Naive thymus-derived CD4-positive, alpha-beta T cell (primary cell): ENCODE measurements at places on chromosomes 1 and 21. TPM values are rescaled to one million over a fixed set of nuclear protein-coding genes. Genes with fewer than 3 reads are reported as not detected.
A peak's percentile ranks its signal among the peaks of the same experiment; 100 is the strongest.

DNA sequence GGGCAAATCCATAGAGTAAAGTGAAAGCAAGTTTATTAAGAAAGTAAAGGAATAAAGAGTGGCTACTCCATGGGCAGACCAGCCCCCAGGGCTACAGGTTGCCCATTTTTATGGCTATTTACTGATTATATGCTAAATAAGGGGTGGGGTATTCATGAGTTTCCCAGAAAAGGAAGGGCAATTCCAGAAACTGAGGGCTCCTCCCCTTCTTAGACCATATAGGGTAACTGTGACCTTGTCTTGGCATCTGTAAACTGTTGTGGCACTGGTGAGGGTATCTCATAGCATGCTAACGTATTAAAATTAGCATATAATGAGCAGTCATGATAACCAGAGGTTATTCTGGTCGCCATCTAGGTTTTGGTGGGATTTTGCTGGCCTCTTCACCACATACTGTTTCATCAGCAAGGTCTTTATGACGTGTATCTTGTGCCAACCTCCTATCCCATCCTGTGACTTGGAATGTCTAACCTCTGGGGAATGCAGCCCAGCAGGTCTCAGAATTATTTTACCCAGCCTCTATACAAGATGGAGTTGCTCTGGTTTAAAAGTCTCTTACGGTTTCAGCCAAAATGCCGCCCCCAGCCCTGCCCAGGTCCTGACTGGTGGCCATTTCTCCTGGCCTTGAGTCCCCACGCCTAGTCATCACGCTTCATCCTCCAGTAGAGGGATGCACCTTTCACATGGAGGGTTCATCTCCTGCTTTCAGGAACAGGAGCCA, 982 bp upstream of the TRIM17 start:
- H3K27ac ChIP-seq, result no peak overlapping the region
- H3K36me3 ChIP-seq, result no peaks in the 10 kb centered on the region
- H3K4me1 ChIP-seq, result peaks cover 5% of the 10 kb centered on the region
- no peak overlapping the region for H3K4me3 ChIP-seq
- DNase-seq, result no peak

GRCh38 chr1:200627575-200628222, 7.1 kb upstream of the KIF14 start:
- H3K4me3 ChIP-seq, result no peak overlapping the region
- no peak for DNase-seq
- H3K4me1 ChIP-seq, result no peaks in the 10 kb centered on the region
- no peak overlapping the region for H3K27ac ChIP-seq

Gene PDE9A
- polyA plus RNA-seq, result 5.9 TPM

Gene CD53
- polyA plus RNA-seq, result 675 TPM

GRCh38 chr1:41641475-41641814, 157.0 kb upstream of the EDN2 start:
- no peaks in the 10 kb centered on the region for H3K27me3 ChIP-seq
- H3K4me1 ChIP-seq, result peaks cover 10% of the 10 kb centered on the region
- H3K27ac ChIP-seq, result no peak overlapping the region
- H3K4me3 ChIP-seq, result no peak overlapping the region
- DNase-seq, result no peak
- no peaks in the 10 kb centered on the region for H3K36me3 ChIP-seq

DNA sequence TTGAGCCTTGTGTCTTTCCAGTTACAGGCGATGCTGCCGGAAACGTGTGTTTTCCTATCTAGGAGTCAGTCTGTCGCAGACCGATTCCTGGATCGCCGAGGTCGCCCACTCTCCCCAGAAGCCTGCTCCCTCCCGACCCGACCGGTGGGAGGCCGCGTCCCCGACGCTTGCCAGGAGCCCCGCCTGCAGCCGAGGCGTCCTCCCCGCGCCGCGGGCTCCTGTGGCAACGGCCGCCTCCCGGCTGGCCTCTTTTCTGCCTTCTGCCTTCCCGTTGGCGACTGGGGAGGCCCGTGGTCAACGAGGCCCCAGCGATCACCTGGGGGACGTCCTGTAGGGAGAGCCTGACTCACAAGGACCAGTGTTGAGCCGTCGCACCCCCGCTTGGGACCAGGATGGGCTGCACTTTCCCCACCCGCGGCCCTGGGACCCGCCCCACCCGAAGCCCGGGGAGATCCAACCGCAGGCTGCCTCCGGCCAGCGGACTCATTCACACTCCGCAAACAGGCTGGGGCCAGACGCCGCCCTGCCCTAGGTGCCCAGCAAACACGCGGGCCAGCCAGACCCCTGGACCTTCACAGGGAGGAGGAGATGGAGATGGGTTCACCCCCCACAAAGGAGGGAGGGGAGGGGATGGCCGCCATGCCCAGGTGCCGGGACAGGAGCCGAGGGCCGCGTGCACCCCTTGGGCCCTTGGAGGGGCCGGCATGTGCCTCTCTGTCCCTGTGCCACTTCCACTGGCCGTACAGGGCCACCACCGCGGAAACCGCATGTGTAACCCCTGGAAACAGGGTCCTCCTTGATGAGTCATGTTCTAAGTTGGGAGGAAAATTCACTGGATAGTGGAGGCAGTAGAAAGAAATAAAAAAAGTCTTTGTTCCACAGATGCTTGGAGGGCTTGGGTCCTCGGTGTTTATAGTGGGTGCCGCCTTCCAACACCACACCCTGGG, 7.2 kb upstream of the COL6A1 start:
- peak overlapping the region; percentile 78 for H3K4me3 ChIP-seq
- H3K27ac ChIP-seq, result peak overlapping the region; percentile 50
- H3K36me3 ChIP-seq, result no peaks in the 10 kb centered on the region

Gene SARS1
- 179 TPM for polyA plus RNA-seq

DNA sequence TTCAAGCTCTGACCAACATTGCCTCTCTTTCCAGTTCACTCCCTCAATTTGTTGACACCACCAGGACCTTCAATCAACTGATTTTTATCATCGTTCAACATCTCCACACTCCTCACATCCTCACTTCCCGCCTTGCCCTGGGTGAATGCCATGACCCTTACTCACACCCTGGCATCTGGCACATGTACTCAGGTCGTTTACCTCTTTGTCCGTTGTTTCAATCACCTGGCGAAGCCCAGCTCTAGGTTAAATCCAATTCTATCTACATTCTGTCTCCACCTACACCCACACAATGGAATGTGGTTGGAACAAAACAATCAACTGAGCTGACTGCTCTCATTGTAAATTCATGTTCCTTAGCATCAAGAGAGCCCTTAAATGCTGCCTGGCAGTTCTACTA, 24.2 kb upstream of the TBX15 start:
- H3K27me3 ChIP-seq, result no peaks in the 10 kb centered on the region
- no peak overlapping the region for H3K27ac ChIP-seq
- no peaks in the 10 kb centered on the region for H3K4me1 ChIP-seq
- no peak overlapping the region for H3K4me3 ChIP-seq
- no peaks in the 10 kb centered on the region for H3K36me3 ChIP-seq

- DNase-seq, result no peak
- peaks cover 23% of the 10 kb centered on the region for H3K36me3 ChIP-seq
- H3K27ac ChIP-seq, result no peak overlapping the region
- H3K4me3 ChIP-seq, result no peak overlapping the region
- H3K27me3 ChIP-seq, result no peaks in the 10 kb centered on the region
- no peaks in the 10 kb centered on the region for H3K4me1 ChIP-seq
These were observed 41.3 kb downstream of the NRDC start for GRCh38 chr1:51837243-51837642.

DNA sequence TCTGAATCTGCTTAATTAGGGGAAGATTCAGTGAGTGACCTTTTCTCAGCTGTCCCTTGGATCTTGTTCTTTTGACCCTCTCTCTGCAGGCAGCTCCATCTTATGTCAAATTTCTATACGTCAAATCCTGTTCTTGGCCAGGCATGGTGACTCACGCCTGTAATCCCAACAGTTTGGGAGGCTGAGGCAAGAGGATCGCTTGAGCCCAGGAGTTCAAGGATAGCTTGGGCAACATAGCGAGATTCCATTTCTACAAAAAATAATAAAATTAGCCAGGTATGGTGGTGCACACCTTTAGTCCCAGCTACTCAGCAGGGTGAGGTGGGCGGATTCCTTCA, 12.3 kb upstream of the CDC42 start:
- no peaks in the 10 kb centered on the region for H3K36me3 ChIP-seq
- H3K27ac ChIP-seq, result peak overlapping the region; percentile 95
- no peaks in the 10 kb centered on the region for H3K27me3 ChIP-seq
- no peak for DNase-seq
- H3K4me3 ChIP-seq, result peak overlapping the region; percentile 25

GRCh38 chr1:113515498-113515897, 125.2 kb downstream of the MAGI3 start:
- H3K4me3 ChIP-seq, result no peak overlapping the region
- no peaks in the 10 kb centered on the region for H3K4me1 ChIP-seq
- DNase-seq, result no peak
- H3K27me3 ChIP-seq, result no peaks in the 10 kb centered on the region
- H3K27ac ChIP-seq, result no peak overlapping the region
- H3K36me3 ChIP-seq, result no peaks in the 10 kb centered on the region
